Activated CD8-positive, alpha-beta T cell treated with anti-CD3 and anti-CD28 coated beads for 36 hours (primary cell): ENCODE measurements at places on chromosomes 2 and 18. TPM values are rescaled to one million over a fixed set of nuclear protein-coding genes. Genes with fewer than 3 reads are reported as not detected.
A peak's percentile ranks its signal among the peaks of the same experiment; 100 is the strongest.

GRCh38 chr18:68784071-68784470, 13.8 kb upstream of the CCDC102B start:
- H3K36me3 ChIP-seq: no peaks in the 10 kb centered on the region
- H3K4me3 ChIP-seq: no peak overlapping the region
- H3K27me3 ChIP-seq: no peaks in the 10 kb centered on the region
- DNase-seq: no peak

DNA sequence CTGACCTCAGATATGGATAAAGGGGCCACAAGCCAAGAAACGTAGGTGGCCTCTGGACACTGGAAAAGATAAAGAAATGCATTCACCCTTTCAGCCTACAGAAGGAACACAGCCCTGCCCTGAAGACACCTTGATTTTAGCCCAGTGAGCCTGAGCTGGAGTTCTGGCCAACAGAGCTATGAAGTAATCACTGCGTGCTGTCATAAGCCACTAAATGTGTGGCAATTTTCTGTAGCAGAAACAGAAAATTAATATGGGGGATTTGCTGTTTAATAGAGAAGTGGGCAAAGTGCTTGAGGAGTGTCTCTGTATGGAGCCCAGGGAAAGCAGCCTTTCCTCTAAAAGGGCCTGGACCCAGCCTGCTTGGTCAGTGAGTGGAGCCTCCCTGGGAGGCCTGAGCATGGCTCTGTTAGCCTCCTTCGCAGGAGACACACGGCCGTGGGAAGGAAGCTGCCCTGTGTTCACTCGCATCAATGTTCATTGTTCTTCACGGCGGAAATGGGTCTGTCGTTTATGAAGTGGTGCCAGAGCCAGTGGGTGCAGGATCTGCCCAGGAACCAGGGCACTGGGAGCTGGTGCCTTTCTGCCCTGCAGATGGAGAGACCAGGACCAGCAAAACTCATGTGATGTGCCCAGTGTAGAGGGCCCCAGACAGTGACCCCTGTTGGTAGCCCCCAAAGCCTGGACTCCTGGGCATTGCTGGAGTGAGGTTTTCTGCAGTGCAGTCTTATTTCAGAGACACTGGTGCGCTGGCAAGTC, 268.9 kb downstream of the NDUFA10 start:
- peak; percentile 27 for DNase-seq
- peaks cover 19% of the 10 kb centered on the region for H3K4me1 ChIP-seq
- no peaks in the 10 kb centered on the region for H3K27me3 ChIP-seq
- no peak overlapping the region for H3K4me3 ChIP-seq
- H3K36me3 ChIP-seq: no peaks in the 10 kb centered on the region

- H3K27ac ChIP-seq: peak overlapping the region; percentile 16
- no peak overlapping the region for H3K4me3 ChIP-seq
- peaks cover 20% of the 10 kb centered on the region for H3K4me1 ChIP-seq
- no peaks in the 10 kb centered on the region for H3K27me3 ChIP-seq
- peak; percentile 31 for DNase-seq
- H3K36me3 ChIP-seq: no peaks in the 10 kb centered on the region
Observed at GRCh38 chr2:109046925-109047508, 58.0 kb upstream of the EDAR start.

DNA sequence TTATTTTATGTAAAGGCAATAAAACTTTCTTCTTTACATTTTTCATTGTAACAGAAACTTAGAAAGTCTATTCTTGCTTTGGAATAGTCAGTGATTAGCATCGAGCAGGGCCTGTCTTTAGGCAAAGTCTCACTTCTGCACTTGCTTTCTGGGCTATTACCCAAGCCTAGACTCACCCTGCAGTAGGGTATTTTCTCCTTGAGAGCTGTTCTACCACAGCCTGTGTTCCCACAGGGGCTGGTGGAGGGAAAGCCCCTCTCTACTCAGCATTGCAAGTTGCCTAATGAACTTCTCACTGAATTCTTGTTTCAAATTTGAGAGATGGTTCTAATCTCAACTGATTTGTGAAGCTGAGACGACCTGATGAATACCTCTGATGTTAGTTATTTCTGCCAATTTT, 111.7 kb upstream of the KLHL14 start:
- no peaks in the 10 kb centered on the region for H3K4me1 ChIP-seq
- H3K36me3 ChIP-seq: no peaks in the 10 kb centered on the region
- H3K4me3 ChIP-seq: no peak overlapping the region
- H3K27me3 ChIP-seq: no peaks in the 10 kb centered on the region
- H3K27ac ChIP-seq: no peak overlapping the region

DNA sequence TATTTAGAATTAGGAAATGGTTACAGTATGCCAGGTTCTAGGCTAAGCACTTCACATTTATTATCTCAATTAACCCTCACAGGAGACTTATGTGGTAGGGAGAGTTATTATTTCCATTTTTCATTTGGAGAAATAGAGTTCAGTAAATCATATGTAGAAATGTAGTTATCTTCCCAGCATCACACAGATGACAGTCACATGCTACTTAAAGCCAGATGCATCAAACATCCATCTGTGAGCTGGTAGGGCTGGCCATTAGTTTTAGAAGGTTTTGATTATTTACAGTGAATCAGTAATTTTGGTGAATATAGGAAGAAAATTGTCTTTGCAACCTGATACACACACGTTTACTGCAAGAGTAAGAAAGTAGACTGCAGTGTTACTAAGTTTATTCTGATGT, 97.9 kb downstream of the RIT2 start:
- no peaks in the 10 kb centered on the region for H3K36me3 ChIP-seq
- H3K27me3 ChIP-seq: no peaks in the 10 kb centered on the region
- H3K4me1 ChIP-seq: no peaks in the 10 kb centered on the region

DNA sequence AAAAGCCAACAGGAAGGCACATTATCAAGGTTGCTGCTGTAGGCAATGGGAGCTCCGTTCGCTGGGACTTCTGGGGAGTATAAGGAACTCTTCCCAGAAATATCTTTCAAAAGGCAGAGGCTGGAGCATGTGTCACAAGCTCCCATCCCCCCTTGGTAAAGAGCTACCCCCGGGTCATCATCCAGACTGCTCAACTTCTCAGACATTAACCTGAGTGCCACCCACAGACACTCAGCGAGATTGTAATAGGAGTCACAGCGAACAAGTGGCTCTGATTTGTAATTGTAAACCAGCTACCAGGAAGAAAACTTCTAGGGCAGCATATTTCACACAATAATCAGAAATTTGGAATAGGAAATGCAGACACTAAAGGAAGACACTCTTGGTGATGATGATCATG, 290.2 kb upstream of the PARD3B start:
- H3K36me3 ChIP-seq: no peaks in the 10 kb centered on the region
- H3K27ac ChIP-seq: no peak overlapping the region
- no peak overlapping the region for H3K4me3 ChIP-seq
- H3K4me1 ChIP-seq: peaks cover 2% of the 10 kb centered on the region
- no peak for DNase-seq

GRCh38 chr2:69914950-69915945, at the start of gene MXD1:
MXD1 (plus strand) TSS chr2:69915109; CDS start chr2:69915331, 222 bp downstream.
- H3K36me3 ChIP-seq: peaks cover 13% of the 10 kb centered on the region
- H3K27ac ChIP-seq: peak within 1 kb of the TSS; percentile 92
- peaks cover 37% of the 10 kb centered on the region for H3K4me1 ChIP-seq
- H3K27me3 ChIP-seq: no peaks in the 10 kb centered on the region
- peak; percentile 13 for DNase-seq

- no peaks in the 10 kb centered on the region for H3K36me3 ChIP-seq
- H3K4me1 ChIP-seq: peaks cover 9% of the 10 kb centered on the region
- no peak overlapping the region for H3K4me3 ChIP-seq
- no peak overlapping the region for H3K27ac ChIP-seq
- DNase-seq: no peak
- peaks cover 59% of the 10 kb centered on the region for H3K27me3 ChIP-seq
Observed at GRCh38 chr18:59220784-59221765, 1.1 kb downstream of the GRP start.

- H3K4me3 ChIP-seq: no peak overlapping the region
- no peaks in the 10 kb centered on the region for H3K4me1 ChIP-seq
- H3K36me3 ChIP-seq: no peaks in the 10 kb centered on the region
Observed at GRCh38 chr2:192047315-192048107, 147.2 kb downstream of the TMEFF2 start.

DNA sequence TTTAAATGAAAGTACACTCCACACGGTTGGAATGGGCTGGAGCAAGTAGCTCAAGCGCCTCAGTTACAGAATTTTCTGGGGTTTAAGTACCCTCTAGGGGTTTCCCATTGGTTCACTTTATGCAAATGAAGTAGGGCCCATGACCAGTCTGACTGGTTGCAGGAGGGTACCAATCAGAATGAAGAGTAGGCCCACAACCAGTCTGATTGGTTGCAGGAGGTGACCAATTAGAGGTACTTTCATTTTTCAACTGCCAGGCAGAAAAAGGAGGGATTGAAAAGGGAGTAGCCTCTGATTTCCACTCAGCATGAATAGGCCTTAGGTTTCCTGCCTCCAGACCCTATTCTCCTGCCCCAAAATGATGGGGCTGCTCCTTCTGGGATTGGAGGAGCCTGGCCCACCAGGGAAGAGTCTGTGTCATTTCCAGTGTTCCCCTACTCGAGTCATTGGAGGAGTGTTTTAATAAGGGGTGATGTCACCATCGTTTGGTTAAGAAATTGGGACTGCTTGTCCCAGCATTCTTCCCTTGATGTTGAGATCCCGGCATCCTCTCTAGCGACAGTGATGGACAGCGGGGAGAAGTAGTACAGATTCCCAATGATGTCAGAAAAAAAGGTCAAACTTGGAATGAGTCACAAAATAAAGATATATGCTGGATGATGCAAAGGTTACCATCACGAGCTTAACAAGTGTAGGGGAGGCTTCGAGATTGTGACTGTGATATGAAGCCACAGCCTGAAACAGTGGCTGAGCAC, 210.4 kb downstream of the SH3BP4 start:
- H3K36me3 ChIP-seq: no peaks in the 10 kb centered on the region
- H3K4me1 ChIP-seq: no peaks in the 10 kb centered on the region
- no peak overlapping the region for H3K27ac ChIP-seq
- no peak overlapping the region for H3K4me3 ChIP-seq

GRCh38 chr18:76398295-76398694, 96.7 kb downstream of the ZNF516 start:
- H3K4me1 ChIP-seq: peaks cover 6% of the 10 kb centered on the region
- H3K27ac ChIP-seq: no peak overlapping the region
- no peaks in the 10 kb centered on the region for H3K27me3 ChIP-seq
- no peaks in the 10 kb centered on the region for H3K36me3 ChIP-seq

DNA sequence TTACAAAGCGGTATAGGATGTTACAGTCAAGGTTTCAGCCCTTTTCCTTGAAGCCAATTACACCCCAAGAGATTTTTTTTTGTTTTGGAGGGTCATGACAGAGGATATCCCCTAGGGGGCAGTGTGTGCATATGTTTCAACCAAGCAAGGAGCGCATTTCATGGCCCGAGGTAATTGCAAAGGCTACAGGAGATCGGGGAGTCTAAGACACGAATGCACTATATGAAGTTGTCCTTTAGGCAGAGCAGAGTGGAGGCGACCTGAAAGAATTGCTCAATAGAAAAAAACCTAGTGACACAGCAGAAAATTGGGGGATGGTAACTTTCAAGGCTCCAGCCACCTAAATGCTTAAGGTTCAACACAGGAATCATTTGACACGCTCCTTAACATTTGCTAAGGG, 219.8 kb upstream of the PARD3B start:
- H3K4me1 ChIP-seq: peaks cover 2% of the 10 kb centered on the region
- H3K4me3 ChIP-seq: no peak overlapping the region
- H3K36me3 ChIP-seq: no peaks in the 10 kb centered on the region
- H3K27ac ChIP-seq: no peak overlapping the region

- no peaks in the 10 kb centered on the region for H3K36me3 ChIP-seq
- no peak overlapping the region for H3K27ac ChIP-seq
- H3K4me1 ChIP-seq: no peaks in the 10 kb centered on the region
- H3K27me3 ChIP-seq: no peaks in the 10 kb centered on the region
- H3K4me3 ChIP-seq: no peak overlapping the region
Observed at GRCh38 chr2:42872721-42873120, 80.3 kb upstream of the HAAO start.

- no peaks in the 10 kb centered on the region for H3K4me1 ChIP-seq
- no peak overlapping the region for H3K4me3 ChIP-seq
- no peak overlapping the region for H3K27ac ChIP-seq
- H3K27me3 ChIP-seq: peaks cover 7% of the 10 kb centered on the region
- no peak for DNase-seq
- no peaks in the 10 kb centered on the region for H3K36me3 ChIP-seq
Observed at GRCh38 chr2:29240601-29241000, 125.4 kb downstream of the CLIP4 start.

GRCh38 chr2:66433945-66434678, 813 bp upstream of the MEIS1 start:
- no peak overlapping the region for H3K27ac ChIP-seq
- peak overlapping the region; percentile 59 for H3K4me3 ChIP-seq
- no peak for DNase-seq
- no peaks in the 10 kb centered on the region for H3K36me3 ChIP-seq
- H3K4me1 ChIP-seq: peaks cover 21% of the 10 kb centered on the region

DNA sequence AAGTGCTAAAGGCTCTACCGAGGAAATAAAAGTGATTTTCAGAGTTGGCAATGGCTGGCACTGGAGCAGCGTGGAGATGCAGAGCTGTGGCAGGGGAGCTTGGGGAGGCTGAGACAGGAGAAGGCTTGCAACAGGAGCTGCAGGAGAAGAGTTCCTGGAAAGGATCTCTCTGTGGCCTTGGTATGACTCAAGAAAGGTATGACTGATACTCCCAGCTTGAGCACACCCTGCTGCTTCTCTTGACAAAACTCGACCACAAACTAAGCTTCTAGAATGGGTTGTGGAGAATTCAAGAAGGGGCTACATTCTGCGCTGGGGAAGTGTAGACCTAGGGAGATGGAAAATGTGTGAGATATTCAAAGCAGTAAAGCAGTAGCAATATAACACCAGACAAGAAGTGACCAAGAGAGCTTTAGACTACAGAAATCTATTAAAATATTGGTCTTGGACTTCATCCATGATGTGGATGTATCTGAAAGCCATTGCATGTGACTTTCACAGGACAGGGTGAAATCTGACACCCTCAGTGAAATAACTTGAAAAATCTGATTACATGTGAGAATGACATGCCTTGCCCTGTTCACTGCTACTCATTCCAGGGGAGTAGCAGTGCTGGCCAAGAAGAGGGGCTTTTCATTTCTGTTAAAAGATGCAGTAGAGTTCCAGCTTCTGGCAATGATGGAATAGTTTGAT, 41.5 kb downstream of the SUCLG1 start:
- H3K36me3 ChIP-seq: peaks cover 2% of the 10 kb centered on the region
- H3K27me3 ChIP-seq: no peaks in the 10 kb centered on the region
- no peak overlapping the region for H3K4me3 ChIP-seq
- H3K4me1 ChIP-seq: no peaks in the 10 kb centered on the region
- no peak overlapping the region for H3K27ac ChIP-seq

GRCh38 chr2:120230515-120231471, 7.6 kb upstream of the TMEM185B start:
- DNase-seq: peak; percentile 28
- peak overlapping the region; percentile 90 for H3K4me3 ChIP-seq
- H3K4me1 ChIP-seq: peaks cover 63% of the 10 kb centered on the region
- H3K36me3 ChIP-seq: no peaks in the 10 kb centered on the region
- H3K27me3 ChIP-seq: no peaks in the 10 kb centered on the region

Gene OR6B2
- not detected for total RNA-seq

Gene SERPINB10
- not detected for total RNA-seq

Gene FASTKD2
- total RNA-seq: 32.8 TPM

Gene GREB1
- 1.5 TPM for total RNA-seq

Gene AKAIN1
- total RNA-seq: not detected

Gene CFAP65
- total RNA-seq: not detected

Gene IL1A
- total RNA-seq: 0.99 TPM

Gene TMEM178A
- 0.31 TPM for total RNA-seq

Gene CRYGD
- total RNA-seq: not detected

Gene KANSL3
- total RNA-seq: 37.8 TPM

Gene ALPI
- total RNA-seq: not detected

Gene SP140
- total RNA-seq: 78.1 TPM
